ENCODE measurements at places on chromosomes 4 and X.

DNA sequence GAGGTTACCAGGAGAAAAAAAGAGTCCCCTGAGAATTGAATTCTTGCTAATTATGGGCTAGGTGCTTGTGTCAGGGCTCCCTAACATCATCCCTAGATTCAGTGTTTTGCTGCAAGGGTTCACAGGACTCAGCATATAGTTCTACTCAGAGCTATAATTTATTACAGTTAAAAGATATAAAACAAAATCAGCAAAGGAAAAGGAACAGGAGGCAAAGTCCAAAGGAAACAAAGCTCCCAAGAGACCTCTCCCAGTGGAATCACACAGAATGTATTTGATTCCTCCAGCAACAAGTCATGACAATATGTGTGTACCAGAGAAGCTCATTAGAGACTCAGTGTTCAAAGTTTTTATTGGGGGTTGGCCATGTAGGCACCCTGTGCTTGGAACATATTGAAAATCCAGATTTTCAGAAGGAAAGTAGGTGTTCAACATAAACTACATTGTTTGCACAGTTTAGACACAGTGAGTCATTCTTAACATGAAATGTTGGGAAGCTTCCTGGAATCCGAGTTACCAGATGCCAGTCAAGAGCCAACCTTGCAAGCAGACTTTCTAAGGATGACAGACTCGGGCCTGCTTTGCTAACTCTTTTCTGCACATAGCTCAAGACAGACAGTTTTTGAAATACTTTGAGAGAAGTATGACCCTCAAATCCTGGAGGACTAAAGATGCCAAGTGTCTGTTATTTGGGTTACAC is 311.3 kb upstream of the EMCN start:
- no peak for DNase-seq

- no peak for DNase-seq
Measured at GRCh38 chrX:107775734-107776511, at the start of gene TSC22D3. Gene TSC22D3, minus strand, starts transcription at chrX:107775787. Its CDS starts 368 bp downstream, at chrX:107775419.

GRCh38 chr4:159455675-159456237 is 352.9 kb downstream of the RAPGEF2 start:
- no peak for DNase-seq

- DNase-seq, result no peak
Measured at GRCh38 chr4:52675111-52675510, 16.0 kb upstream of the USP46 start.

DNA sequence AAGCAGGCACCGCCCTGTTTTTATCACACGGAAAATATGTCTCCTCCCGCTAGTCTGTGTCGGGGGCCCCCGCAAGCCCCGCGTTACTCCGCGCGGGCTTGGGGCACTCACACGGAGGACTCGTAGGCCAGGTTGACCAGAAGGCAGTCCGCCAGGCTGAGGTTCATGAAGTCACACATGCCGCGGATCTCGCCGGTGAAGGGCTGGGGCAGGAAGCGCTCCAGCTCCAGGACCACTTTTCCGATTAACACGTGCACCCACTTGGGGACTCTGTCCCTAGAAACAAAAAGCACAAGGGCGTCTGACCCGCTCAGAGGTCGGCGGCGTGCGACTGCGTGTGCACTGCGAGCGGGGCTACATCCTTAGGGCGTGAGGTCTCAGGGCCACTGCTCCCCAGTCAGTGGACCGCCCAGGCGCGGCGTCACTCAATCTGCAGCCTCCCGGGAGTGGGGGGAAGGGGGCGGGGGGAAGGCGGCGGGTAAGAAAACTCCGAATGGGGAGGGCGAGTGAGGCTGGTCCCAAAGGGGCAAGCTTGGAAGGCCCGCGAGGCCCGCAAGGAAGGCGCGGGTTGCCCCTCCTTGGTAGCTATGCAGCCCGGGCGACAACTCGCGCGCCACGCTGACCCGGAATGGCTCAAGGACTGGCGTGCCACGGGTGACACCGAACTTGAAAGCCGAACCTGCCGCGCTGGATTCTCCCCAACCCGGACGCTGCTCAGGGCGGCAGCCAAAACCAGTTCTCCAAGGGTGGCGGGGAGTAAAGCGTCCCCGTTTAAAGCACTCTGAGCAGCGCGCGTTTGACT is 722 bp downstream of the NAAA start:
- DNase-seq, result peak; percentile 39

- DNase-seq, result no peak
Measured at GRCh38 chr4:66055999-66056398, 385.7 kb upstream of the EPHA5 start.

GRCh38 chr4:151459375-151459774 is 50.4 kb downstream of the FHIP1A start:
- no peak for DNase-seq

- DNase-seq, result no peak
Measured at GRCh38 chrX:1093586-1094421, 118.6 kb downstream of the CRLF2 start.

GRCh38 chr4:170682558-170683294 is 593.0 kb upstream of the AADAT start:
- DNase-seq, result no peak

GRCh38 chr4:151646322-151646721 is 114.5 kb downstream of the GATB start:
- DNase-seq, result no peak

- DNase-seq, result no peak
Measured at GRCh38 chrX:69503782-69504625, at the start of gene NALF2. Gene NALF2, plus strand, starts transcription at chrX:69504326. Its CDS starts 957 bp downstream, at chrX:69505283.
